ENCODE measurements at places on chromosomes 16 and 17.

DNA sequence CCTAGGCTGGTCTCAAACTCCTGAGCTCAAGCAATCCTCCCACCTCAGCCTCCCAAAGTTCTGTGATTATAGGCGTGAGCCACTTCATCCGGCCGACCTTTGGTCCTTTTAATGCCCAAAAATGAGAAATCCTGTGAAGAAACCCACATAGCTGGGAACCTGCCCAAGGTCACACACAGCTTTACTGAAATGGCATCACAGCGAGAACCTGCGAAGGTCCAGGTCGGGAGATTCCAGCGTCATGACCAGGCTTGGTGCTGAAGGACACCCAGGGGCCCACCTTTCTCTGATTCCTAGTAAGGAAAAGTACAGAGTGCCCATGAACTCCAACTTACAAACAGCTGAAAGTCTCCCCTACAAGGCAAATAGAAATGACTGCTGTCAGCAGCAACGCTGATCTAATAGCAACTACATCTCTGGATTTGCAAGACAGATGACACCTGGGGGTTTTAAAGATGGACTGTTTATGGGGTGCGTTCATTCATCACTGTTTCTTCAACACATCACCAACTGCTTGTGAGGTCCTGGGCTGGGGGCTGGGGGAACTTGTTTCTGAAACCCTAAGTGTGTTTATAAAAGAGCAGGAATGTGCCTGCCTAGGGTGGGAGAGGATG, 24.5 kb upstream of the DNAH17 start:
- DNase-seq: no peak

- no peak for DNase-seq
These were observed 368.4 kb upstream of the CDH11 start for GRCh38 chr16:65490286-65490685.

- no peak for DNase-seq
These were observed 25.3 kb downstream of the MARCHF10 start for GRCh38 chr17:62782730-62783270.

- DNase-seq: no peak
These were observed 6.5 kb upstream of the XYLT2 start for GRCh38 chr17:50339381-50339780.

GRCh38 chr16:56388209-56388608, 37.1 kb downstream of the AMFR start:
- no peak for DNase-seq

DNA sequence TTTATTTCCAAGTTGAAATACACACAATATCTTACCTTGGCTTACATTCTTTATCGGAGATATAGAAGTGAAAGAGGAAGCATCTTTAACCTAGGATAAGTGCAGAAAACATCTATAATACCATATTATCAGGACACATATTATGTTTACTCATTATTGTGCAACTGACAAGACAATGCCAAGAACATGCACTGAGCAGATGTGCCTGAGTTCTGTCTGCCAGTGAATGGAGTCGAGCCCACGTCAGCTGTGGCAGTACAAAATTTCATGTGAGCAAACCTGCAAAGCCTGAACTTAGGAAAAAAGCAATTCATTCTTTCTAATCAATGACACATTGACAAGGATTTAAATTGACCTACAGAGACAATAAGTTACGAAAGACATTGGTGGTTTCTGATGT, 154.4 kb downstream of the AXIN2 start:
- no peak for DNase-seq

- DNase-seq: no peak
These were observed 164.6 kb downstream of the CDH11 start for GRCh38 chr16:64957246-64957645.

GRCh38 chr16:77213542-77214106, 14.4 kb downstream of the SYCE1L start:
- DNase-seq: no peak

DNA sequence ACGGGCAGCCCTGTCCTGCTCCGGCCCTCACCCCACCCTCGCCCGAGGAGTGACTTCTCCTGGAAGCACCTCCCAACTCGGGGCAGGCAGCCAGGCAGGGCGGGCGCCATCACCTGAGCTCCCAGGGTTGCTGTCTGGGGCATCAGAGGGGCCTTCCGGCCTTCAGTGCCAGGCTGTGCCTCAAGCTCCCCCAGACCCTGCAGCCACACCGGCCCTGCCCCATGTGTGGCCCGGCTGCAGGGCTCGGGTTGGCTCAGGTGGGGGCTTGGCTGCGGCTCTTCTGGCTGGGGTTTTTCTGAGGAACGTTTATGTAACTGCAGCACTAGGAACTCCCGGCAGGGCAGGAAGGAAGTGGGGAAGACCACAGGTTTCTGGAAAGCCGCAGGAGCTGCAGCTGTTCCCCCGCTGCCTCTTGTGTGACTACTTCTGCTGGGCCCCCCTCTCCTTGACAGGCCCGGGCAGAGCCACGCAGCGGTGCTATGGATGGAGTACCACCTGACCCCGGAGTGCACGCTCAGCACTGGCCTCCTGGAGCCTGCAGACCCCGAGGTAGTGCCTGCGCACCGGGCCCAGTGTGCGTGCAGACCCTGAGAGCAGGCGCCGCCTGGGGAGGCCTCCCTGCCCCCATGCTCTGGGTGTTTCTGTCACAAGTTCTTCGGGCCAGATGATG, 45.6 kb downstream of the PRMT7 start:
- peak; percentile 70 for DNase-seq

- DNase-seq: no peak
These were observed 22.4 kb downstream of the GAA start for GRCh38 chr17:80123791-80124190.

DNA sequence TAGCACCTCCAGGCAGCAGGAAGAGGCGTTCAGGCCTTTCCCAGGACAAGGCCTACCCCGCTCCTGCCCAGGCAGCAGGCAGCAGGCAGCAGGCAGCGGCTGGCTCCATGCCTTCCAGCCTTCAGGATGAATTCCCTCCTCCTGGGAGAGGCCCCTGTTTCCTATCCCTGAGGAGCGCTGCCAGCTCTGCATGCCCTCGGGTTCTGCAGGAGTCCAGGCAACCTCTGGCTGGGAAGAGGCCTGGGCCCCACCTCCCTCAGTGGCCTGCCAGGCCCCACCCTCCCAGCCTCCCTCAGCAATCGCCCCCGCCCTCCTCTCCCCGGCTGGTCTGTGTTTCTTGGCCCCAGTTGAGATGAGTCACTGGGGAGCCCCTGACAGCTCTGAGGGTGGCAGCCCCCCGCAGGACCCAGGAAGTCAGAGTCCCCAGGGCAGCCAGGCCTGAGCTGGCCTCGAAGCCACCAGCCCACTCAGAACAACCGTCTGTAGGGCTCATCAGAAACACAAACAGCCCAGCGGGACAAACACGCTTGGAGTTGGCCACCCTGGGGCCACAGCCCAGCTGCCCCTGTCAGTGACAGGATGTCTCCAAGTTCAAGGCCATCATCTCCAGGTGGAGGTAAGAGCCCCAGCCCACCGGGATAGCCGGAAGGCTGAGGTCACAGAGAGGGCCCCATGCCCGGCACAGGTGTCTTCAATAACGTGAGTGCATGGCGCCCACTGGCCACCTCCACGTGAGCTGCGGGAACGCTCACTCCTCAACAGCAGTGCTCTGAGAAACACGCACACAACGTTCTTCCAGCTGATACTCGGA, 39.5 kb upstream of the CIBAR2 start:
- DNase-seq: no peak

DNA sequence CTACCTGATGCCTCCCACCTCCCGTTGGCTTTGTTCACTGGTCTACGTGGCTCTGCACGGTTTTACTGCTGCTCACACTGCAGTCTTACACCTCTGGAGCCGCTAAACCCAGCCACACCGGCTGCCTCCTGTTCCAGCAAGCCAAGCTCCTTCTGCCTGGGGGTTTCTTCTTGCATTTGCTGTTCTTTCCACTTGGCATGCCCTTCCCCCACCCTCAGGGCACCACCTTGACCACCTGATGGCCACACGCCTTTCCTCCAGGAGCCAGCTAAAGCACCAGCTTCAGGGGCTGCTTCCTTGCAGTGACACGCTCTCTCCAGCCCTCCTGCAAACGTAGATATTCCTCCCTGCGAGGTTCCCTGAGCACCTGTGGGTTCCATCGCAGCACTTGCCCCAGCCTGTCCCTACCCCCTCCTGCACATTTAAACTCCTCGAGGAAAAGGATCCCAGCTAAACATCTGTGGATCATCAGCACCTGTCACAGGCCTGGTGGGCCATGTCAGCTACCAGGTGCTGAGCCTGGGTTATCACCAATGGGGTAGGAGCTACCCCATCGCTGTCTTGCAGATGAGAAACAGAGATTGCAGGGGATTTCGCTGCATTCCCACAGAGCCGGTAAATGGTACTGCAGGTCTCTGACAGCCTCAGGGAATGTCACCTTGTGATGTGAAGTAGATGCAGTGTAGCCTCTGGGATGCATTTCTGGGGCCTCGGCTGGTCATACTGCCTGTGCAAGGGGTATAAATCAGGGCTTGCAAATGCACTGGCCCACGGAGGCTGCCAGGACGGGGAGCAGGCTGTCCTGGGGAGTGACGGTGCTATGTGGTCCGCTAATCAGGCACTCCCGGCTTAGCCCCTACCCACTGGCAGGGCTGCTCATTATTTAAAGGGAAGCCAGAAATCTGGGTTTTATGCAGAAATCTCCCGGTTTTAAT, 285.2 kb downstream of the CPPED1 start:
- no peak for DNase-seq

- DNase-seq: no peak
These were observed 77.3 kb upstream of the NLRP1 start for GRCh38 chr17:5661491-5662125.

DNA sequence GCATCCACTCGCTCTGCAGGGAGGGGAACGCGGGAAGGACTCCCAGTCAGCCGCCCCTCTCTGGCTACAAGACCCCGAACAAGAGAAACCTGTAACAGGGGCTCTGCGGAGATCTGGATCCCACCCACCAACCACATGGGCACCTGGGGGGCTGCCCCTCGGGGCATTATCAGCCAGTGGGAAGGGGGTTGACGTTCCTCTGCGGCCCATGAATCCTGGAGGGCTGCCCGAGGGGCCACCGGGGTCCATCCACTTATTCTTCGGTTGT, 1.8 kb upstream of the PCGF2 start:
- no peak for DNase-seq

DNA sequence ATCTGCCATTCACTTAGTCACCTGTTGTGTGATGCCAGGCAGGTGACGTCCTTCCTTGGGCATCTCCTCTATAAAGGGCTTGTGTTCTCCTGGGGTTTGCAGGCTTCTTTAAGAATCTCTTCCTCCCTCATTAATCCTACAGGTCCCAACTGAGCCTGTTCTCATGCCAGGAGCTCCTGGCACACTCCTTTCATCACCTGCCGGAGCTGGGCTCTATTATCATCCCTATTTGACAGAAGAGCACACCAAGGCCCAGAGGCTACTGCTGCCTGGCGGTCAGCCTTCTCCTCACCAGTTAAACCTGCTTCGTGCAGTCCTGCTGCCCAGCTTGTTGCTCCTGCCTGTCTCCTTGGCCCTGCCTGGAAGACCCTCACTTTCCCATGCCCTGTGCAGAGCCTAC, 51.2 kb downstream of the RAI1 start:
- DNase-seq: no peak

DNA sequence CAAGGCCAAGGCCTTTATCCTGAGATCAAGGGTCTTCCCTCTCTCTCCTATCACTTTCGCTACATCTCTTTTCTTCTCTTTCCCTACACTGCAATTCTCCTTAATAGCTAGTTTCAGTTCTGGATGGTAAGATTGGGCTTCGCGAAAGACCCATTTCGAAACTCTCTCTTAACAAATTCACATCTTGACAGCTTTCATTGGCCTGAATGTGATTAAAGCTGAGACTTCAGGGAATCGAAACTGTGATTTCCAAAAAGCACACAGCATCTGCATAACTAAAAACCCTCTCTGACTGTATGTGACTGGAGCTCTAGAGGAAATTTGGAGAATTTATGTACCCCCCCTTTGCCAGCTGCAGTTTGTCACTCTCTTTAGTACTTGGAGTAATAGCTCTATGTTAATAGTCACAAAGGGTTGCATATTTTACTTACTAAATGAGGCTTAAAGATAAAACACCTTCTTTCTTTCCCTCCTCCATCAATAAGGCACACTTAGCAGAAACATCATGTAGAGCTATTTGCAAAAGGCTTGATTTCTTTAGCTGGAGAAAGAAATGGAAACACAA, 105.3 kb upstream of the FAM20A start:
- no peak for DNase-seq

DNA sequence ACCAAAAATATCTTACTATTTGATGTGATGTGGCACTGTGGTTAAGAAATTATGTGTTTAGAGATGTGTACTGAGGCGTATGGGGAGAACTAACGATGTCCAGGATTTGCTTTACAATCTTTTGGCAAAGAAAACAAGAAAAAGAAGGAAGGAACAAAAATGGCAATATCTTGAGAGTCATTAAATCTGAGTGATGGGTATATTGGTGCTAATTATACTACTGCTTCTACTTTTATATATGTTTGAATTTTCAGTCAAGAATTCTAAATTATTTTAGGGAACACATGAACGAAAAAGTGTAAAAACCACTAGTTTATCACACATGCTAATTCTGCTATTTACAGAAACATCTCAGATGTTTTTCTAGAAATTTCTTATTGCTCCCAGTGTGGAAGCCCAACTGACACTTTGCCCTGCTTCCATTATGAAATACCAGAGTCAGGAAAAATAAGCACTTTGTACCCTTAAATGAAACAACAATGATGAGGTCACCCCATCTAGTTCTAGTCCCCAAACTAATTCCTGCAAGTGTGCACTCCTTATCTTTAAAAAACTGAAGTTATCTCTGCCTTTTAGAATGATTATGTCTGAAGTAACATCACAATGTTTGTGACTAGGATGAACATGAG, 18.8 kb downstream of the TAT start:
- DNase-seq: no peak

DNA sequence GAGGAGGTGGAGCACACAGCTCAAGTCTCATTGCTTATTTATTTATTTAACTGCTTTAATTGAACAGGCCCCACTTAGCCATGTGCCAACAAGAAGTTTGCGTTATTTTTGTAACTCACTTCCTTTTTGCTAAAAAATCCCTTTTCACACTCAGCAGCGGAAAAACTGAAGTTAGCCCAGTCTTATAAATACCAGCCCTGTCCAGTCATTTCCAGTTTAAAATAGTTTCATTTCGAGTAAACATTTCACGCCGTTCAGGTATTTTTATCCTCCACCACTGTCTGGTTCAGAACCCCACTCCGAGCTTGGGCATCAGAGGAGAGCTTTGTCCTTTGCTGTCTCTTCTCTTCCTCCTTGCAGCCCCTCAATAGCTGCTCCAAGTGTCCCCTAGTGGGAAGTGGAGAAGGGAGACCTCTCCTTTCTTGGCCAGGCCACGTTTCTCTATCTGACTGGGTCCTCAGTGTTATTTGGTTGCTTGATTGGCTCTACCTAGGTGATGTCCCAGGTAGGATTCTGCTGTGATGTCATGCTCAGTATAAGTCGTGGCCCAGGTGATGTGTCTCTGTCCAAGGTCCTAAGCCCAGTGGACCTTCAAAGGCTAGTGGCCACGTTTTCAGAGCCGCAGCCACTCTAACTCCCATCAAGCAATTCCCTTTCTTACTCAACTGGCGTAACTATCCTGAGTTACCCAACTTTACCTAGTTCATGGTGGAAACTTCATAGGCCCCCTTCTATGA, 53.0 kb upstream of the GAS7 start:
- no peak for DNase-seq

DNA sequence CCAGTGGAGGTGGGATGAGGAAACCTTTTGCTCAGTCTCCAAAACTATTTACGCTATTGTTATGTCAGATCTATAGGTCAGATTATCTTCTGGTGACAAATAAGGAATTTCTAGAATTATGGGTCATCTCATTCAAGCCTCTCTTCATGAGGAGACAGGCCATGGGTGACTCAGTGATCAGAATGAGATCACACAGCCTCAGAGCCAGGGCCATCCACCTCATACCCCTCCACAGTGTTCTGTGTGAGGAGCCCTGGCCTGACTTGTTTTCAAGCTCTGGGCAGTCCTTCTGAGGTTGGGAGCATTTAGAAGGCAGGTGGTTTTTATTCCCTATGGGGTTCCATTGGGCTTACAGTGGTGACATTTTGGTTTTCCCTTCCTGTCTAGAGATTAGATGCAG, 26.5 kb downstream of the YPEL2 start:
- no peak for DNase-seq
